ENCODE measurements at places on chromosomes 12 and 14. TPM values are rescaled to one million over a fixed set of nuclear protein-coding genes. Genes with fewer than 3 reads are reported as not detected.

The AJUBA gene
- total RNA-seq, result 97.1 TPM

GRCh38 chr12:47768323-47768811, 4.7 kb upstream of the SLC48A1 start:
- no peak for DNase-seq

- DNase-seq, result no peak
Measured at GRCh38 chr14:102605029-102605428, 12.6 kb downstream of the RCOR1 start.

DNA sequence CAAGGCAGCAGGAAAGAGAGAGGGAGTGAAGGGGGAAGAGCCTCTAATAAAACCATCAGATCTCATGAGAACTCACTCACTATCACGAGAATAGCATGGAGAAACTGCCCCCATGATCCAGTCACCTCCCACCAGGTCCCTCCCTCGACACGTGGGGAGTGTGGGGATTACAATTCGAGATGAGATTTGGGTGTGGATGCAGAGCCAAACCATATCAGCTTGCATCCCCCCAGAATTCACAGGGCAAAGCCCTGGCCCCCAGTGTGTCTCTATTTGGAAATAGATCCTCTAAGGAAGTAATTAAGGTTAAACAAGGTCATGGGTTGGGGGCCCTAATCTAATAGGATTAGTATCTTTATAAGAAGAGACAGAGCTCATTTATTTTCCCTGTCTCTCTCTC, 56.1 kb upstream of the TCL1A start:
- no peak for DNase-seq

DNA sequence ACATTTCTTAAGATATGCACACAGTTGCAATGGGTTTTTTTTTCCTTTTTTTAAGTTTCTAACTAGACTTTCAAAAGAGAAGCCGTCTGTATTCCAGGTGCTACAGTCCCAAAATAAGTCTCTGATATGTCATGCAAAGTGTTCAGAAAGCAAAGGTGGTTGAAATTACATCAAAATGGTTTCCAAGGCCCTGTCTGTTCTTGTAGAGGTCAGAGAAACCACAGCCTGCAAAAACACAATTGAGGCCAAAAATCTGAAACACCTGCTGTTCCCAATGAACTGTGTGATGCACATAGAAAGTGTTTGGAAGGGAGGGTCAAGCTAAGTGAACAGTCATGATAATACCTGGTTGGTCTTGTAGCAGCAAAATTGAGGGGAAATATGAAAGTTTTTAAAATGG, 91.0 kb downstream of the VRK1 start:
- DNase-seq, result no peak

Measured in progenitor cell of endocrine pancreas (in vitro differentiated cells).